ENCODE measurements at places on chromosomes 1 and 21.

DNA sequence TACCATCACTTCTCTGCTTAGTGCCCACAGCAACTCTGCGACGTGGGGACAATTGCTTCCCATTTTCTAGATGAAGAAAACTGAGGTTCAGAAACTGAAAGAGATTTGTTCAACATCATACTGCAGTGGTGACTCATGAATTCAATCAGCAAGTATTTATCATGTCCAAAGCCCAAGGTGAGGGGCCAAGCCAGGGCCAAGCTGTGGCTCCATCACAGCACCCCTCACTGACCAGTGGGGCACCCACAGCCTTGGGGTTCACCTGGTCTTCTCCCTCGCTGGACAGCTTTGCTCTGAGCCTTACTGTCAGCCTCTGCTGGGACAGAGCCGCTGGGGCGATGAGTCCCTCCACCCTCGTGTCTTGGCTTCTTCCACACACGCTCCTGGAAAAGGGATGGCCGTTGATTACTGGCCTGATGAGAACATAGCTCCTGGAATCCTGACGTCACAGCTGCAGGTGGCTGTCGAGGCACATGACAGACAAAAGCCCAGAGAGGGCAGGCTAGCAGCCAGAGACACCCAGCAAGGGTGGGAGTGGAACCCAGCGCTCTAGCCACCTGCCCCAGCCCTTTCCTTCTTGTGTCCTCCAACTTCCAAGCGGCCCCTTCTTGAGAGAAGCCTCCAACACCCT lies 6.2 kb downstream of the EDN2 start:
- DNase-seq = no peak

- no peak for DNase-seq
Measured at GRCh38 chr1:116538544-116538943, 32.3 kb downstream of the CD58 start.

- DNase-seq = peak; percentile 64
Measured at GRCh38 chr1:101996825-101997465, at the start of gene OLFM3. TSS of gene OLFM3 (minus strand) at chr1:101996926.

GRCh38 chr1:31579374-31579773 lies 3.1 kb downstream of the TINAGL1 start:
- DNase-seq = no peak

- DNase-seq = no peak
Measured at GRCh38 chr1:1157033-1157365, 16.7 kb upstream of the TTLL10 start.

- DNase-seq = no peak
Measured at GRCh38 chr1:204438628-204439027, 27.0 kb upstream of the PPP1R15B start.
